ENCODE measurements at places on chromosomes 6 and 20.

GRCh38 chr6:38018755-38019165, 199.2 kb downstream of the ZFAND3 start:
- DNase-seq = no peak

GRCh38 chr20:3244613-3245012, 5.6 kb upstream of the SLC4A11 start:
- no peak for DNase-seq

- DNase-seq = no peak
Measured at GRCh38 chr6:144305985-144306384, 20.9 kb downstream of the UTRN start.

DNA sequence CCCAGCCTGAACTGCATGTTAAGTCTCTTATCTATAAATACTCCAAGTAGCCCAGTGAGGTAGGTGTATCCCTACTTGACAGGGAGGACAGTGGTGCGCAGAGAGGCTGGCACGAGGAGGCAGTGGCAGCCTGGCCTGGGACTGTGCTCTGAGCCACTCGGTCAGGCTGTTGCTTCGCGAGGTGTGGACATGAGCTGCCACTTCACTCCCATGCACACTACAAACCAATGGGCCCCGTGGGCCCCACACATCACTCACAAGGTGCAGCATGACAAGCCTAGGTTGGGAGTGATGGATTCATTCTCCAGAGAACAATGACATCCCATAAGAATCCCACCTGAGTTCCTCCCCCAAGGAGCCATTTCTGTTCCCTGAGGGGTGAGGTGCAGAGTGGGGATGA, 54.9 kb downstream of the TMEM242 start:
- DNase-seq = no peak

- no peak for DNase-seq
Measured at GRCh38 chr6:39073471-39074355, 25.1 kb downstream of the GLP1R start.

DNA sequence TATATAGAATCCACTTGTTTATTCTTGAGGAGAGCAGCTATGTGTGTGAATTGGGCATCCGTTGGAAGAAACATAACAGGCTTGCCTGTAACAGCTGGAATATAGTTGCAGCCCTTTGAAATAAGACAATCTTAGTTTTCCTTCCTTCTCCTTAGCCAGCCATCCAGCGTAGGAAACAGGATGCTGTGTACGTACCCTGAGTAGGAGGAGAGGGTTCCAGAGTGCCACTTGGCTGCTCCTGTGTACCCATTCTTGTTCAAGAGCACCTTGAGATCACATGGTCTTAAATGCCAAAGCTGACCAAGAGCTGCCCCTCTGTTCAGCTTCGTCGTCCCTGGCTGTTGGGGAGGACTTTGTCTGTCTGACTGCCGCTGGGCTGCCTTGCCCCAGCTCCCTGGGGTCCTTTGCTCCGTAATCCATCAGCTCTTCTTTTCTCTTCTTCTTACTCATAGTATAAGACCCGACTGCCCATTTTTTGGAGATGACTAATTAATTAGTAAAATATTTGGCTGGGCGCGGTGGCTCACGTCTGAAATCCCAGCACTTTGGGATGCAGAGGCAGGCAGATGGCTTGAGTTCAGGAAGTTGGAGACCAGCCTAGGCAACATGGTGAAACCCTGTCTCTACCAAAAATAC, 49.0 kb downstream of the RREB1 start:
- no peak for DNase-seq

GRCh38 chr6:104558746-104559145, 301.0 kb downstream of the HACE1 start:
- no peak for DNase-seq
